ENCODE measurements at places on chromosomes 2 and 18. TPM values are rescaled to one million over a fixed set of nuclear protein-coding genes. Genes with fewer than 3 reads are reported as not detected.
A peak's percentile ranks its signal among the peaks of the same experiment; 100 is the strongest.

- no peak for DNase-seq
Measured at GRCh38 chr18:40851014-40851429, 1104.0 kb upstream of the PIK3C3 start.

GRCh38 chr18:60668583-60668982 lies 296.0 kb upstream of the MC4R start:
- no peak for DNase-seq

Gene TNFRSF11A
- 6.5 TPM for total RNA-seq

DNA sequence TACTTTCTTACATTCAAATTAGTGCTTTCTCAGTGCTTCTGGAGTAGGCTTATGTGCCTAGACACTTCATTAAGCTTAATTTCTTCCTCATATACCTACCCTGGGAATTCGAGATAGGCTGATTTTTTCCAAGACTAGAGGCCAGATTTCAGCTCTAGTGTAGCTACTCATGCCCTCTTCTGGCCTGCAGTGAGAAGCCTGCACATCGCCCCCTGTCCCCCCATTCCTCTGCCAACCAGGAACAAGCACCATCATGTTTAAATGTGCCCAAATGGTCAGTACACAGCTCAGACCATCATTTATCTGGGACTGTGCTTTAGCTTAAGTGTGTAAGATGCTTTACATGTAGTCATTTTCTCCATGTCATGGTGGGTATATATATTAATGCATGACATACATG lies 1218.8 kb upstream of the LRRTM1 start:
- DNase-seq = no peak

DNA sequence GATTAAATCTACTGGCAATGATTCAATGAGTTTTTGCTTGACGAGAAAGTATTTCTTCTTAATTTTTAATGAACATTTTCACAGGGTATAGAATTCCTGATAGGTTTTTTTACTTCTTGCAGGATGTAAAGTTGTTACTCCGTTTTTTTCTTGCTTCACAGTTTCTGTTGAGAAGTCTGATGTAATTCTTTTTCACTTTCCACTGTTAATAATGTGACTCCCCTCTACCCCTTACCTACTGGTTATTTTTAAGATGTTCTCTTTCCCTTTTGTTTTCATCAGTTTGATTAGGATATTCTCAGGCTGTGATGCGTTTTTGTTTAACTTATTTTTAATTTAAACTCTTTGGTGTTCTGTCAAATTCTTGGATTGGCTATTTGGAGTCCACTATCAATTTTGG lies 933.9 kb upstream of the PIK3C3 start:
- DNase-seq = no peak

- DNase-seq = no peak
Measured at GRCh38 chr2:167388497-167388896, 500.2 kb downstream of the XIRP2 start.

Gene SULT6B1
- total RNA-seq = not detected

Gene UGT1A6
- total RNA-seq = 134 TPM

Gene RGPD5
- 68.3 TPM for total RNA-seq

GRCh38 chr2:78592491-78592890 lies 433.0 kb upstream of the REG3G start:
- DNase-seq = no peak

GRCh38 chr2:70083344-70084156 lies 3.7 kb upstream of the PCBP1 start:
- DNase-seq = no peak

GRCh38 chr2:144745424-144745823 lies 225.5 kb upstream of the ZEB2 start:
- no peak for DNase-seq

GRCh38 chr2:123999681-124000080 lies 25.4 kb upstream of the CNTNAP5 start:
- no peak for DNase-seq

Gene SGO2
- total RNA-seq = 1.7 TPM

- DNase-seq = no peak
Measured at GRCh38 chr2:78721355-78722033, 304.0 kb upstream of the REG3G start.

DNA sequence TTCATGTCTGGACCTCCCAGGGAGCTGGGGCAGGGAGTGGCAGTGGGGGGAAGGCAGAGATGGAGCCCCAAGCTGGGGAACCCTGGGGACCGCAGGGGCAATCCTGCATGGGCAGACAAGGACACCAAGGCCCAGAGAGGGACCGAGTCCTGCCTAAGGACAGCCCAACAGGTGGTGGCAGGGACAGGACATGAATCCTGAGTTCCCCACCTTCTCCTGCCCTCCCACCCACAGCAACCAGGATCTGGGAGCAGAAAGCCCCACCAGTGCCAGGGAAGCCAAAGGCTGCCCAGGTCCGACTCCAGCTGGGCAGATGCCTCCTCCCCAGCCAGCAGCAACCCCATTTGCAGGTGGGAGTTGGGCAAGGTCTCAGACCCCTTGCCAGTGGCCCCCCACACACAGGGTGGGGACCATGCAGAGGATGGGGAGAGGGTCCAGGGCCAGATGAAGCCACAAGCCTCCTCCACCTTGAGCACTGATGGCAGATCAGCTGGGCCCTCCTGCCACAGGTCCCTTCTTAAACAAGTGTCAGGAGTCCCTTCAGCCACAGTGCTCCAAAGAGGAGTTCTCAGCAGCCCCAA lies 6.3 kb downstream of the ADRA2B start:
- DNase-seq = no peak

- no peak for DNase-seq
Measured at GRCh38 chr2:177329064-177329463, 63.5 kb upstream of the AGPS start.

GRCh38 chr18:42719221-42719620 lies 396.3 kb downstream of the RIT2 start:
- no peak for DNase-seq

- DNase-seq = peak; percentile 54
Measured at GRCh38 chr2:207746131-207746530, 23.6 kb downstream of the FZD5 start.

Gene MC2R
- 0.60 TPM for total RNA-seq

Gene ANKRD30BL
- total RNA-seq = 0.36 TPM

Gene PROC
- total RNA-seq = not detected

Gene ELOA2
- not detected for total RNA-seq

Gene DAPL1
- 13.0 TPM for total RNA-seq

Gene TUBA3E
- total RNA-seq = not detected

Gene SH3RF3
- 8.0 TPM for total RNA-seq

DNA sequence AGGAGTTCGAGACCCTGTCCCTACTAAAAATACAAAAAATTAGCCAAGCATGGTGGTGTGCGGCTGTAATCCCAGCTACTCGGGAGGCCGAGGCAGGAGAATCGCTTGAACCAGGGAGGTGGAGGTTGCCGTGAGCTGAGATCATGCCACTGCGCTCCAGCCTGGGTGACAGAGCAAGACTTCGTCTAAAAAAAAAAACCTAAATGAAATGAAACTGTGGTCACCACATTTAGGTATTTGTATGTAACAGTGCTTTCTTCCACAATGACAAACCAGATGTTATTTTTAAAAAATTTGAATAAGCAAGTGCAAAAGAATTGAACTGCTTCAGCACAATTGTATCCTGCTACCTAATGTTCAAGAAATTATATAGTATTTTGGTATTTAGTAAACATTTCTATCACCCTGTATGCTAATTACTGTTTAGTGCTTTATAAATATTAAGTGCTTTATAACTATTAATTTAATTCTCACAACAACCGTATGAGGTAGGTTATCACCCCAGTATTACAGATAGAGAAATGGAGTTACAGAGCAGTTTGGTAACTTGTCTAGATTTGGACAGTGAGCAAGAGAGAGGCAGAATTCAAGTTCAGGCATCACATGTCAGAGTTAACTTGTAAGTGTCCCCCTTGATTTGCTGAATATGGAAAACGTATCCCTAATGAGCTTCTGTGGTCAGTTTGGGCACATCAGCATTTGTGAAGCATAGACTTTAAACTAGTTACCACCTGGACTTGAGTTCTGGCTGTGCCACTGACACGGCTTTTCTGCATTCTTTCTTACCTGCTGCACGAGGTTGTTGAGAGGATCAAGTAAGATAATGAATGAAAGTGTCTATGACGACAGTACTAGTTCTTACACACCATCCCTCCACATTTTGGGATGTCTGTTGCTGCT lies 14.4 kb downstream of the PHLPP1 start:
- DNase-seq = no peak

DNA sequence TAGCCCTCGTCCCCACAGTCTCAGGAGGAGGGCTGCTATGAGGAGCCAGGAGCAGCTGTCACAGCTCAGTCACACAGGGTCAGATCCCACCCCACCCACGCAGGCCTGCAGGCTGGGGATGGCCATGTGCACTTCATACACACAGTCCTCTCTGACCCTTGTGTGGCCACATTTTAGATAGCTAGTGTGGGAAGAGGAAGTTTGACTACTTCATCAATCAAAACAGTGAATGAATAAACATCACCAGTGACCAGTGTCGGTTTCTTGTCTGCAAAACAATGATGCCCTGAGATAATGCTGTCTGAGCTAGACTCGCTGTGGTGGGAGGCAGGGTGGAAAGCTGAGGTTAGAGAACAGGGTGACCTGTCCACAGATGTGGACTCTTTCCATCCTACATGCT lies 107.1 kb downstream of the PIEZO2 start:
- DNase-seq = no peak

Gene ALPG
- total RNA-seq = not detected

Gene MYL12A
- total RNA-seq = 299 TPM

GRCh38 chr18:62586151-62586774 lies 63.4 kb downstream of the ZCCHC2 start:
- no peak for DNase-seq

DNA sequence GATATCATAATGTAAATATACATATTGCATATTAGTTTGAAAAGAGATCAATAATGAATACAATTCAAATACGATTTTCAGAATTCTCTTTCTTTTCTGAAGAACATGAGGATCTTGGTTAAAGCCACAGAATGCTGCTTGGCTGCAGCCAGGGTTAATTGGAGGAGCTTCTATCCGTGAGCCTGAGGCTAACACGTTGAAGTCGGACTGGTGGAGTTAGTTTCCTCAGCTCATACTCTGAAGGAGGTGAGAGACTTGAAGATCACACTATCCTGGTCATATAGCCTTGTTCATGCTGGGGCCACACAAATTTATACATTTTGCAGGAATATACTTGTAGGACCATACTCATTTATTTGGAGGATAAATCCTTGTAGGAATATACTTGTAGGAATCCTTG lies 335.8 kb downstream of the TRIB2 start:
- no peak for DNase-seq

Gene ZAP70
- total RNA-seq = 5.2 TPM

- no peak for DNase-seq
Measured at GRCh38 chr18:46156843-46157242, 52.7 kb downstream of the HAUS1 start.

- DNase-seq = peak; percentile 51
Measured at GRCh38 chr2:201643216-201643890, at the start of gene TMEM237. Gene TMEM237 (minus strand): TSS chr2:201643503. CDS start chr2:201643400, 103 bp downstream.
